ENCODE measurements at places on chromosomes 13 and 19.

DNA sequence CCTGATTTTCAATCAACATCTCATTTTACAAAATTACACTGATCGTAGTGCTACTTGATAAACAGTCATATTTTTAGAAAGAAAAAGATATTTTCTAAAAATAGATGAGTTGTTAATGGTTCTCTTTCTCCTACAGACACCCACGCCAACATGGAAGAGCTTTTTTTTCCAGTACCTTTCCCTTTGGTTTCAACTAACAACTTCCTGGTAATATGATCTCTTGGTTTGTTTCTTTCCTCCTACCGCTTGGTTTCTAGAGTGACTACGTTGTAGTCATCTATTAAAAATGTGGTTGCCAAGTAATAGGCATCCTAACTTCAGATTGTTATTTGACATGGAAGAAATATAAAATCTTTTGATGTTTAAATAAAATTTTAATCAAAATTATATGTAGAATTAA lies 189.0 kb downstream of the LACC1 start:
- DNase-seq = no peak

DNA sequence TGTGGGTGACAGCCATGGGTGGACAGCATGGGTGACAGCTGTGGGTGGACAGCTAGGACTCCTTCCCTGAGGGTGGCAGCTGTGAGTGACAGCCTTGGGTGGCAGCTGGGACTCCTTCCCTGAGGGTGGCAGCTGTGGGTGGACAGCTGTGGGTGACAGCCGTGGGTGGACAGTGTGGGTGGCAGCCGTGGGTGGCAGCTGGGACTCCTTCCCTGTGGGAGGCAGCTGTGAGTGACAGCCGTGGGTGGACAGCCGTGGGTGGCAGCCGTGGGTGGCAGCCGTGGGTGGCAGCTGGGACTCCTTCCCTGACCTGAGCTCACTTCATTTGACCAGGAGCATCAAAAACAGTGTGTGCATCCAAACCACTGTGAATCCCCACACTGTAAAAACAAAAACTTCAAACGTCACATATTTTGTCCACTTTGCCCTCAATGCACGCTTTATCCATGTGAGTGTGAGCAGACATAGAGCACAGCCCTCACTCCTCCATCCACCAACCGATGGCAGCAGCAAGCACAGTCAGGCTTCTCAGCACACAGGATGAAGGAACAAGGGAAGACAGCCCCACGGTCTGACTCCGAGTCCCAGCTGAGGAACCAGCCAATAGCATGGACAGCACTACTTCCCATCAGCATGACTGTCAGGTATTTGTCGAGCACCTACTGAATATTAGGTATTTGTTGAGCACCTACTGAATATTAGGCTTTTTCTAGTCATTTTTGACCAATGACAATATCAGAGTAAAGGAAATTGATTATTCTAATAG lies 1.6 kb upstream of the CFAP97D2 start:
- no peak for DNase-seq

DNA sequence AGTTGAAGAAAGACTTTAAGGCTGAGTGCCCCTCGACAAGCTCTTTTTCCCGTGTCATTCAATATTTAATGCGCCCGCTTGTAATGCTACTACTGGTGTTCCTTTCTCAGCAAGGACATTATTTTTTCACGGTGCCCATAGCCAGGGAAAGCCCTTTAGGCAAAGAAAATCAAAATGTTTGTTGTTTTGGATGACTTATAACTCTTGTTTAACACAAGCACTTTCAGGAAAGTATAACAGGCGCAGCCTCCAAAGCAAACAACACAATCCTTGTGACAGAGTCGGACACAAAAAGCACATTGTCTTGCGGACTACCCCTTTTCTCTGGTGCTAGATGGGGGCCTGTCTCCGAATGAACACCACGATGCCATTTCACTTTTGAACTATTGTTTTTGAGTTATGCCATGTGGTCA lies 12.4 kb downstream of the ZIC5 start:
- no peak for DNase-seq

DNA sequence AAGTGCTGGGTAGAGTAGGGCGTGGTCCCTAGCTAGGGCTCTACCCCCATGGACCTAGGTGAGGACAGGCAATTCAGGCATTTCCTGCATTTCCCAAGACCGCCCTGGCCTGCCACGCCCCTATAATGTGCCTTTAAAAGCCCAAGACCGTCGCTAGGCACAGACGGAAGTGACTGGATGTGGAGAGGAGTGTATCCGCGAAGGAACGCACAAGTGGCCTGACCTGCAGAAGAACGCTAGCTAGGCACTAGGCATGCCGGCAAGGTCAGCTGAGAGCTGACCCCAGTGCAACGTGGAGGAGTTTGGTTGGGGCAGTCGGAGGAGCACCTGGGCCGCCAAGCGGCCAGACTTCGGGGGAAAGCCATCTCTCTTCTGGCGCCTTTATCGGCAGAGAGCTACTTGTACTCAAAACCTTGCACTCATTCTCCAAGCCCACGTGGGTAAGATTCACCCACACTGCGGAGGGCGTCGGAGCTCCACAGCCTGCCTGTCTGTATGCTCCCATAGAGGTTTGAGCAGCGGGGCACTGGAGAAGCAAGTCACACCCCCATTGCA lies 370.0 kb downstream of the FGF9 start:
- DNase-seq = no peak

DNA sequence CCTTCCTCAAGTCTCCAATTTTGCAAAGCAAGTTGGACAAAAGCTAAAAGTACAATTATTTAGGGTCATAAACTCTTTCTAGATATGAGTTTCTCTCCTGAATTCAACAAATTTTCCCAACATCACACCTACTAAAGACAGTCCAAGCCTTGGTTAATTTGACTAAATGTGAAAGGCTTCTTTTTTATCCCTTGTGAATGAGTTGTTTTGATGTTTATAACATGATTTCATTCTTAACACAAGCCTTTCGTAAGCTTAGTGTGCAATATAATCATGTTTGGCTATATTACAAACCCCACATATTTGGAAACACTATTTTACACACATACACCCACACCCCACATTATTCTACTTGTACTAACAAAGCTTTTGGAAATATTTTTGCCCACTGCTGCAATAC lies 57.3 kb downstream of the ZC3H13 start:
- no peak for DNase-seq

- no peak for DNase-seq
Observed at GRCh38 chr13:104577071-104577815, 1511.0 kb upstream of the SLC10A2 start.

DNA sequence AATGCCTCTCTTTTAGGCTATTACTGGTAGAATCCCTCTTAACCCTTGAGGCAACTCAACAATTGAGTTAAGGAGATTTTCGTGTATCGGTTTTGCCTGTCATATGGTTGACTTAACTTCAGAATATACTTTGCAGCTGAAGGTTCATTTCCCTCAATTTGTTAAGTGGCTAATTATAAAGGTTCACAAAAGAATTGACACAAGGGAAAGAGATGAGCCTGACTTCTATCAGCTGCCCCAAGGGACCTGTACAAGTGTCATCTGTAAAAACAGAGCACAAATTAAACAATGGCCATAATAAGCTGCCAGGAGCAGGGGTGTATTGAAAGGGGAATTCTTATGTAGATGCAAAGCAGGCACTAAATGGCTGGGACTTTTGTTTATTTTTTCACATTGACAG lies 334.8 kb upstream of the OBI1 start:
- no peak for DNase-seq

Measured in stimulated activated CD8-positive, alpha-beta memory T cell treated with anti-CD3 and anti-CD28 coated beads, Interleukin-15, amount 100 ng/mL, for 1 hour (primary cell).